ENCODE measurements at places on chromosomes 12 and 14. TPM values are rescaled to one million over a fixed set of nuclear protein-coding genes. Genes with fewer than 3 reads are reported as not detected.

Gene FOXM1
- 42.8 TPM for total RNA-seq

Gene SDR9C7
- not detected for total RNA-seq

Gene MYF6
- total RNA-seq, result not detected

Gene LTBP2
- total RNA-seq, result 0.18 TPM

Gene LHX5
- 0.16 TPM for total RNA-seq

Gene SMOC1
- 0.04 TPM for total RNA-seq

Gene PLXNC1
- total RNA-seq, result 0.42 TPM

Gene POTEG
- total RNA-seq, result not detected

Gene LPAR5
- total RNA-seq, result 11.7 TPM

Gene FOXA1
- total RNA-seq, result 2.4 TPM

Gene ADIPOR2
- total RNA-seq, result 50.9 TPM

Gene C14orf39
- 0.82 TPM for total RNA-seq

Gene MYF5
- not detected for total RNA-seq

Gene SLC25A47
- 0.25 TPM for total RNA-seq

Gene RNASE2
- not detected for total RNA-seq

Gene SOX5
- total RNA-seq, result 11.9 TPM

Gene PPP2R5C
- total RNA-seq, result 395 TPM

Gene PLCZ1
- not detected for total RNA-seq

Gene HOXC5
- total RNA-seq, result 0.31 TPM

Gene PAPLN
- 2.9 TPM for total RNA-seq

Gene ZDHHC22
- total RNA-seq, result not detected

Gene SERPINA5
- total RNA-seq, result 0.34 TPM

Gene KLHDC1
- 0.22 TPM for total RNA-seq

Gene ZFYVE21
- 17.1 TPM for total RNA-seq

Gene BCL11B
- total RNA-seq, result 0.18 TPM

Gene PRB2
- not detected for total RNA-seq

Gene MDM2
- total RNA-seq, result 90.8 TPM

Gene C1S
- 1.2 TPM for total RNA-seq

Gene SPIC
- not detected for total RNA-seq

Gene HAL
- total RNA-seq, result not detected

Gene CKB
- total RNA-seq, result 558 TPM

Gene ADGRD1
- 11.7 TPM for total RNA-seq

Gene DAO
- not detected for total RNA-seq

Gene C1R
- total RNA-seq, result 1.0 TPM

Gene DBX2
- total RNA-seq, result not detected

Gene SERPINA12
- not detected for total RNA-seq

Gene CACNA2D4
- 0.69 TPM for total RNA-seq

Gene PRPH
- total RNA-seq, result 1.6 TPM

Gene SLCO1B1
- total RNA-seq, result not detected

Gene OVCH1
- not detected for total RNA-seq

Gene ZNF385A
- 96.5 TPM for total RNA-seq

Gene PRKCH
- total RNA-seq, result 5.6 TPM

Gene NCKAP5L
- total RNA-seq, result 14.4 TPM

Gene MYH6
- not detected for total RNA-seq

Gene APOF
- total RNA-seq, result 0.09 TPM

Gene ESRRB
- total RNA-seq, result 24.7 TPM

Gene NUAK1
- total RNA-seq, result 0.02 TPM

Gene ACVRL1
- total RNA-seq, result 1.4 TPM

Gene TEX22
- 1.0 TPM for total RNA-seq

Gene NR1H4
- total RNA-seq, result not detected

Gene TTC7B
- 77.2 TPM for total RNA-seq

Gene GPR162
- 1.7 TPM for total RNA-seq

Gene HNF1A
- total RNA-seq, result not detected

Gene ENDOU
- total RNA-seq, result not detected

Gene ST8SIA1
- total RNA-seq, result 4.3 TPM

Gene C12orf56
- total RNA-seq, result 0.40 TPM

Gene IL22
- total RNA-seq, result not detected

Gene IKZF4
- total RNA-seq, result 16.0 TPM

Data from K562 (cell line).